Activated CD4-positive, alpha-beta T cell treated with anti-CD3 and anti-CD28 coated beads for 24 hours (primary cell): ENCODE measurements at places on chromosomes 12 and 14.

GRCh38 chr12:106954462-106955376 lies 988 bp upstream of the TMEM263 start:
- DNase-seq, result no peak

- DNase-seq, result no peak
These were observed 584 bp downstream of the ACVR1B start for GRCh38 chr12:51951843-51952722.

DNA sequence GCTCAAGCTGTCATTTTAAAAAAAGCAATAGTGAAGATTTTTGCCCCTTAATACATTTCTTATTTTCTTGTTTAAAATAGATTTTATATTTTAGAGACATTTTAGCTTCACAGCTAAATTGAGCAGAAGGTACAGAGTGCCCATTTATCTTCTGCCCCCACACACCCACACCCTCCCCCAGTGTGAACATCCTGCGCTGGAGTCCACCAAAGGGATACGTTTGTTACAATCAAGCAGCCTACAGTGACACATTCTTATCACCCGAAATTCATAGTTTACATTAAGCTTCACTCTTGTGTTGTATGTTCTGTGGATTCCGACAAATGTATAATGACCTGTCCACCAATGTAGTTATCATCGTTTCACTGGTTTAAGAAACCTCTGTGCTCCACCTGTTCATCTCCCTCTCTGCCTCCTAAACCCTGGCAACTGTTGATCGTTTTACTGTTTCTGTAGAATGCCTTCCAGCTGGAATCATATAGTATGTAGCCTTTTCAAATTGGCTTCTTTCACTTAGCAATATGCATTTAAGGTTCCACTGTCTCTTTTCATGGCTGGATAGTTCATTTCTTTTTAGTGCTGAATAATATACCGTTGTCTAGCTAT lies 91.0 kb upstream of the TRAF3 start:
- no peak for DNase-seq

GRCh38 chr12:12224240-12224940 lies 42.5 kb downstream of the LRP6 start:
- DNase-seq, result no peak

- no peak for DNase-seq
These were observed 58.3 kb downstream of the CEP83 start for GRCh38 chr12:94401326-94401725.

DNA sequence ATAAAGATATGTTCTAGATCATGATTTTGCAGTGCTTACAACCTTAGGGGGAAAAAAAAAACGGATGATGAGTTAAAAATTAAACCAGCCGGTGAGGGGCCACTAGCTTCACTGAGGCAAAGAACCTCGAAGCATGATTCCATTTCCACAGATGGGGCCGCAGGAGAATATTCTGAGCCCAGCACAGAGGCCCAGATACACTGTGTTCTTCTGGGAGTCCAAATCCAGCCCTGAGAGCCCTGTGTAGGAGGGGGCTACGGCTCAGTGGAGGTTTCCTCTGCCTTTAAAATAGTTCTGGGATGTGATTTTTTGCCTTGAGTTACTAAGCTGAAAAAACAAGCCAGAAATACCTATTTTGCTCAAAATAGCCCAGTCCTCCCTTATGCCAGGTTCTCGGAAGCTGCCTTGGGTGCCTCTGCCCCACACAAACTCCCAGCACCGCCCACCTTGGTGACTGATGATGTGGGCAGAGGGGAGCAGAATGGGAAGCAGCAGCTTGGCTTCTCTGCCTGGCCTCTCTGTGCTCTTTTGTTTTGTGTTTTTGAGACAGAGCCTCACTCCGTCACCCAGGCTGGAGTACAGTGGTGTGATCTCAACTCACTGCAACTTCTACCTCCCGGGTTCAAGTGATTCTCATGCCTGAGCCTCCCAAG lies 105.4 kb upstream of the BCL2L14 start:
- DNase-seq, result no peak

DNA sequence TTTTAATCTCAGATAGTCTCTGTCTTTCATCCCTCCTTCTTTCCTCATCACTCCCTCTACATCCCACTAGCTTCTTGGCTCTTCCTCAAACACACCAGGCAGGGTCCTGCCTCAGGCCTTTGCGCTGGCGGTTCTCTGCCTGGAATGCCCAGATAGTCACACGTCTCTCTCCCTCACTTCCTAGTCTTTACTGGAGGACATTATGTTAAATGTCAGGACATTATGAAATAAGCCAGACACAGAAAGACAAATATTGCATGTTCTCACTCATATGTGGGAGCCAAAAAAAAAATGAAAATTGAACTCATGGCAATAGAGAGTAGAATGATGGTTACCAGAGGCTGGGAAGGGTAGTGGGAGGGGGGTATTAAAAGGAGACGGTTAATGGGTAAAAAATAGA lies 442.0 kb downstream of the MED13L start:
- no peak for DNase-seq

DNA sequence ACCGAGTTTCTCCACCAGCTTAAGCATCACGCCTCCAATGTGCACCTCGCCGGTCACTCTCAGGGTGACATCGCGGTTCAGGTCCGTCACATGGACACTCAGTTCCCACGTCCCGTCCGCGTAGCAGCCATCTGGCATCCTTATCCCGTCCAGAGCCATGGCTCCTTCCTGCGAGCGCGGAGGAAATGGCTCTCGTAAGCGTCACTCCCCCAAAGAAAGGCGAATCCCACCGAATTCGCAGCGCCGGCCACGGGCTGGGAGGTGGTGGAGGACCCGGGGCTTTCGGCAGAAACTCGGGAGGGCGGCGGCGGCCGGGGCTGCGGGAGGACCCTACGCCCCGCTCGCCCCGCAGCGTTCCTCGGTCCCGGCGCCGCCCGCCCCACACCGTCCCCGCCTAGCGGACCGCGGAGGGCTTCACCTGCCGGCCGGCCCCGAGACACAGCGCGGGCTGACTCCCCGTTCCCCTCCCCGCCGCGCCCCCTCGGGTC lies 396 bp downstream of the FERMT2 start:
- no peak for DNase-seq

DNA sequence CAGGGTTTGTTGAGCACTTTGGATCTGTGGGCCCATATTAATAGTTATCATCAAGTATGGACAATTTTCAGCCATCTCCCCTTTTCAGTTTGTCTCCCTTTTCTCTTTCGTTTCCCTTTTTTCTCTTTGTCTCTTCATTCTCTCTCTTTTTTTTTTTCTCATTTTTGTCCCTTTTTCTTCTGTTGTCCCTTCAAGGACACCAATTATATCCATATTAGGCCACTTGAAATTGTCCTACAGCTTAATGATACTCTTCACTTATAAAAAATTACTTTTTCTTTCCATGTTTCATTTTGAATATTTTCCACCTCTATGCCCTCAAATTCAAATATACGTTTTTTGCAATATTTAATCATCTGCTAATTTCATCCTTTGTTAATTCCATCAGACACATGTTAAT lies 53.3 kb downstream of the MAP4K5 start:
- DNase-seq, result no peak

GRCh38 chr12:10069099-10069498 lies 29.7 kb downstream of the CLEC1A start:
- no peak for DNase-seq

DNA sequence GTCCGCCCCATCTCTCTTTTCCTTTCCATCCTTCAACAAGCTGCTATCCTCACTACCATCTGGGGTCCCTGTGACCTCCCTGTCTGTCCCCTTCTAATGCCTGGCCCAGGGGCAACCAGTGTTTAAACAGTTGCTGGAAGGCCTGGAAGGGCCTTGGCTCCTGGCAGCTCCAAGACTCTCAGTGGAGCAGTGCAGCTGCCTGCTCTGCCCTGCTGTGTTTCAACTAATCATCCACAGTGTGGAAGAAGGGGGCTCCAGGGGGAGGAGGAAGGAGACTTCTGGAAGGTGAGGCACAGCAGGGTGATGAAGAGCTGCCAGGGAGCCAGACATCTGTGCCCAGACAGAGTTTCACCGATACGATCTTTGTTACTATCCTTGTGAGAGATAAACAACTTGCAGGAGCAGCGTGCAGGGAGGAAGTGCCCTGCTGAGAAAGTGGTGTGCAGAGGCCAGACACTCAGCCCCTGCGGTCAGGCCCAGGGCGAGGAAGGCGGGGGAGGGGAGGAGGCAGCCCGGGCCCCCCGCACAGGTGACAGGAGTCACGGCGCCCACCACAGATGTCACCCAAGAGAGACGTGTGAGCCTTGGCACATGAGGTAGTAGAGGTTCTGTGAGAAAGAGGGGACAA lies 1061.8 kb downstream of the BCL11B start:
- no peak for DNase-seq

DNA sequence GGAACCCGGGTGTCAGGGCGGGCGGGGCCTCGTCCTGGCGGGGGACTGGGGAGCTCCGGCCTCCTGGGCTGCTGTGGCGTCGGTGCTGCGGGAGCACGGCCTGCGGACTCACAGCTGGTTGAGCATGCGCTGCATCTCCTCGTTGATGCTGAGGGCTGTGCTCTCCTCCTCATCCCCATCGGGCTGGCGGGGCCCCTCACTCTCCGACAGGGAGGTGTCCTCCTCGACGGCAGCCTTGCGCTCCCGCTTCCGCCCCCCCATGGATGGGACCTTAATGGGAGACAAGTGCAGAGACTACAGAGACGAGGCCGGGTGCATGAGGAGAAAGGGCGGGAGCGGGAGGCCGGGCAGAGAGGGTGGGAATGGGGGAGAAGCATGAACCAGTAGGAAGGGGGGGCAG lies 7.3 kb downstream of the IFFO1 start:
- no peak for DNase-seq

DNA sequence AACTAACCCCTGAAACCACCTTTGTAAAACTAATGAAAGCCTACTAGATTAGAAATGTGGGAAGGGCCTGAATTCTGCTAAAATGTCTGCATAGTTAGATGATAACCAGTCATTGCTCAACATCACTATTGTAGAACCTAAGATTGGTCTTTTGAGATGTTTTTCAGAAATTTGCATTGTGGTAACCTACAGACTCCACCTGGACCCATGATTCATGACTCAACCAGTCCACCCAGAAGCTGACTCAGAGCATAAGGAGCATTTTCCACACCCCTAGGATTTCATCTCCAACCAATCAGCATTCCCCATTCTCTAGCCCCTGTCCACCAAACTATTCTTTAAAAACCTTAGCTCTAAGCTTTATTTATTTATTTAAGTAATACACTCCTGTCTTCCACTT lies 30.4 kb upstream of the CHGA start:
- DNase-seq, result no peak

- DNase-seq, result no peak
These were observed 206.0 kb upstream of the DIO3 start for GRCh38 chr14:101355284-101355683.

DNA sequence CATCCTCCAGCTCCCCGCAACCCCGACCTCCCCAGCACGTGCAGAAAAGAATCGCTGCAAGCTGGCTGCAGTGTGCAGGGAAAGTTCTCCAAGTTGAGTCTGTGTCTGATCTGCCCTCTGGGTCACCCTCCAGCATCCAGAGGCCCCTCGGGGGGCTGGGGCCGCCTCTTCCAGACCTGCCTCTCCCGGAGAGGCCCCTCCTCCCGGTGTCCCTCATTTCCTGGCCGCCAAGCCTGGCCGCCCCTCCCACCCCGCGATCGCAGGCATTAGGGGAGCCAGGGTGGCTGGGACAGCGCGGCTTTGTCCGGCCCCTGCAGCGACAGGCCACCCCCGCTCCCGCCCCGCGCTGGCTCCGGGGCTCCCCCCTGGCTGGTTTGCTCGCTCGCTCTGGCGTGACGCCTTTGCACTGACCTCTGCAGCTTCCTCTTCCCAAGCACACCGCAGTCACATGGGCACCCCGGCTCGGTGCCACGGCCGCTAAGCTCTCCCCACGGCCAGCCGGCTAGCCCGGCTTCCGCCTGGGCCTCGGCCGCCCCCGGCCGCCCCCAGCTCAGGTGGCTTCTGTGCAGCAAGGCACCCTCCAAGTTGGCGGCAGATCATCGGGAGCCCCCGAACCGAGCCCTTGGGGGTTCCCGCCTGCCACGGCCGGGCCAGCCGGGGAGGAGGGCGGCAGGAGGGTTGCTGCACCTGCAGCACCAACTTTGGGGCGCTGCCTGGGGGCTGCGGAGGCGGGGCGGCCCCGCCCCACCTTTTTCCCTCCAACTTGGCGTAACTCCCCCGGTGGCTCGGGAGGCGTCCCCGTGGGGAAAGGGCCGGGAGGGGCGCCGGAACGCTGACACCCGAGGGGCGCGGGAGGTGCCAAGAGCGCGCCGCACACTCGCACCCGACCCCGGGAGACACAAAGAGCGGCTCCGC lies 43.7 kb downstream of the KDM2B start:
- no peak for DNase-seq

- no peak for DNase-seq
These were observed 7.3 kb downstream of the JAG2 start for GRCh38 chr14:105161309-105161708.

DNA sequence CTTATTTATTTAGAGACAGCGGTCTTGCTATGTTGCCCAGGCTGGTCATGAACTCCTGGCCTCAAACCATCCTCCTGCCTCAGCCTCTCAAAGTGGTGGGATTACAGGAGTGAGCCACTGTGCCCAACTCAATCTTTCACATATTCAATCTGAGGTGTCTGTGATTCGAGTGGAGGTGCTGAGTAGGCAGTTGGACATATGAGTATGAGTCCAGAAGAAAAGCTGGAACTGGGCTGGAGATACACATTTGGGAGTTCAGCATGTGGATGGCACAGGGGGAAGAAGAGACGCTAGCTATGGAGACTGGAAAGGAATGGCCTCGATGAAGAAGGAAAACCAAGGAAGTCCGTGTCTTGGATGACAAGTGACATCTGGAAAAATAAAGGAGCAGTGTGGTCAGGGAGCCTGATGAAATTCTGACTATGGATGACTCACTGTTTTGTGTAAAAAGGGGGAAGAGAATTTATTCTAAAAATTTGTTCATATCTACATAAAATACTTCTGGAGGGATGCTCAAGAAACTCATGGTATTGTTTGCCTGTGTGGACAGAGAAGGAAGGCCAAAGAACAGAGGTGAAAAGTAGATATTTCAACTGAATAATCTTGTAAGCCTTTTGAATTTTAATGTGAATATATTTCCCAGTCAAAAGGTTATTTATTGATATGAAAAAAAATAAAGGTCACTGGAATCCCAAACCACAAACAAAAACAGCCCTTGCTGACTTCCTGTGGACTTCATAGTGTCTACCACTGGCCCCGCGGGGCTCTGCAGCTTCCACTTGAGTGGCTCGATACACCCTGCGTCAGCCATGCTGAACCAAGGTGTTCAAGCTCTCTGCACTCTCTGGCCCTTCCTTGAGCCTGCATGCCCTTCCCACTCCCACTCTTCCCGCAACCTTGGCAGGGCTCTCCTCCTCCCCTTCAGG lies 8.9 kb upstream of the LTA4H start:
- DNase-seq, result no peak

DNA sequence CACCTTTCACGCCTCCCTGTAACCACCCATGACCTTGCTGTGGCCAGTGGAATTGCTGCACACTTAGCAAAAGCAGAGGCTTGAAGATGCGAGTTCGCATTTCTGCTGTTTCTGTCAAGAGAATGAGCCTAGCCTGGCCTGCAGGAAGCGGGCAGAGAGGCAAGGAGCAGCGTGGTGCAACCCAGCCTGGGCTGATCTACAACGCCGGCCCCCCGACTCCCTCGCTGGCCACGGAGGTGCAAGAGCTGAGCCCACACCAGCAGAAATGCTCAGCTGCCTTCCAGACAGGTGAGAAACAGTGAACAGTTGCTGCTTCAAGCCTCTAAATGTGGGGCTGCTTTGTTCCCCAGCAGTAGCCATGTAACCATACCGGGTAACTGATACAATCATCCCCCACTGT lies 116.4 kb downstream of the NCOR2 start:
- DNase-seq, result no peak

- DNase-seq, result no peak
These were observed 32.3 kb downstream of the TSPAN8 start for GRCh38 chr12:71125515-71125914.

- DNase-seq, result no peak
These were observed 115.7 kb downstream of the LLPH start for GRCh38 chr12:66014818-66015217.

GRCh38 chr12:5623411-5623810 lies 191.5 kb downstream of the NTF3 start:
- DNase-seq, result no peak
